ENCODE measurements at places on chromosomes 2 and 18.
A peak's percentile ranks its signal among the peaks of the same experiment; 100 is the strongest.

GRCh38 chr18:39274535-39274934 lies 1708.9 kb upstream of the CELF4 start:
- no peak for DNase-seq

DNA sequence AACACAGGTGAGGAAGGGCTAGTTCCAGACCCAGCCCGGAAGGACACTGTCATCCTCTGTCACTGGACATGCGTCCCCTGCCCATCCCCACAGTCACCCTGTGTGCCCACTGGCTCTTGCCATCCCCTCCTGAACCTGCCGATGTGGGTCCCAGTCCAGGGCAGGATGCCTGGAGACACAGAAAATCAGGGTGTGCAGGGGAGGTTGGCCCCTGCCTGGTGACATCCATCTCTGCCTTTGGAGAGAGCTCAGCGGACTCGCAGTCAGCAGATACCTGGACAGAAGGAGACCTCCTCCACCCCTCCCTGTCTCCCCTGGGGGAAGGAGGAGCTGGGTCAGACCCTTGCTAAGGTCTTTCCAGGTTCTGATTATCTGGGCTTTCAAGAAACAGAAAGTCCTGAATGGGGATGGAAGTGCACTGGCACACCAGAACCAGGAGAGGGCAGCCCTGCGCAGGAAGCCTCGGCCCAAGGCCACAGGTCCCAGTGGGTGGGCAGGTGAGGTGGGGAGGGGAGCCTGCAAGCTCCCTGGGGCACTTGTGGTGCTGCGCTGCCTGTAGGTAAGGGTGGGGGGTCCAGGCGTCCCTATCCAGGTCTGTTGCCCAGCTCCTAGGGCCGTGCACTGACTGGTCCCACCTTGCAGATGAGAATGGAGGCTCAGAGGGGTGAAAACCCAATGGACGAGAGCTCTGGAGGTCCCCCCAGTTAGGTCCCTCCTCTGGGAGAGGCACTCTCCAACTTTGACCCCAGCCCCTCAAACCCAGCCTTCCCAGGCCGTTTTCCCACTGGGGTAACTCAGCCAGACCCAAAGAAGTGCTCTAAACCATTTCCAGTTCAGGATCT lies 9.7 kb upstream of the OTOS start:
- DNase-seq = peak; percentile 14

DNA sequence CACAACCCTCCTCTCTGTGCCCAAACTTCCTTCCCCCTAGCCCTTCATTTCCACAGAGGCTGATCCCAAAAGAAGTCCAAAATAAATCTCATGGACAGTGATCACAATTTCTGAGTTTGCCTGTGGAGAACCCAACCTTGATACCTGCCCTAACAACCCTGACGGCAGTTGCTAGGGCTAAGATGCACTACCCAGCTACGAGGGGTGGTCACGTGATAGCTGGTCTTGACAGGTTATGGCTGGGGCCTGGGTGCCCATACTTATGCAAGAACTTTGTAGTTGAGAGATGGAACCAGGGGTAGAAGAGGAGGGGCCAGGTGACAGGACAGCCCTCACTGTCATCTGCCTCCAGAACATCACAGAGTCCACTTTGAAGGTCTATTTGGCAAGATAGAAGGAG lies 147.9 kb downstream of the AKAIN1 start:
- DNase-seq = no peak

DNA sequence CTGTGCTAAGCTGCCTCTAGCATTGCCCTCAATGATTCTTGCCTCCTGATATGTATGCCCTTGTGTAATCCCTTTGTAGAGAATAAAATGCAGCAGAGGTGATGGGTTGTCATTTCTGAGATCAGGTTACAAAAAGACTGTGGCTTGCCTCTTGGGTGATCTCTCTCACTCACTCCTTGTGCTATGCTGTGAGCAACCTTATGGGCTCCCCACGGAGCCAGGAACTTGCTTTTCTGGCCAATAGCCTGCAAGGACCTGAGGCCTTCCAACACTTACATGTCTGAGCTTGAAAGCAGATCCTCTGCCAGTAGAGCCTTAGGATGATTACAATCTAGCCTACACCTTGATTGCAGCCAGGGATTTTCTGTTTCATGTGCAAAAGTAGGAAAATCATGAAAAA lies 123.1 kb upstream of the XIRP2 start:
- no peak for DNase-seq

GRCh38 chr18:54090856-54091255 lies 133.6 kb downstream of the MBD2 start:
- no peak for DNase-seq

DNA sequence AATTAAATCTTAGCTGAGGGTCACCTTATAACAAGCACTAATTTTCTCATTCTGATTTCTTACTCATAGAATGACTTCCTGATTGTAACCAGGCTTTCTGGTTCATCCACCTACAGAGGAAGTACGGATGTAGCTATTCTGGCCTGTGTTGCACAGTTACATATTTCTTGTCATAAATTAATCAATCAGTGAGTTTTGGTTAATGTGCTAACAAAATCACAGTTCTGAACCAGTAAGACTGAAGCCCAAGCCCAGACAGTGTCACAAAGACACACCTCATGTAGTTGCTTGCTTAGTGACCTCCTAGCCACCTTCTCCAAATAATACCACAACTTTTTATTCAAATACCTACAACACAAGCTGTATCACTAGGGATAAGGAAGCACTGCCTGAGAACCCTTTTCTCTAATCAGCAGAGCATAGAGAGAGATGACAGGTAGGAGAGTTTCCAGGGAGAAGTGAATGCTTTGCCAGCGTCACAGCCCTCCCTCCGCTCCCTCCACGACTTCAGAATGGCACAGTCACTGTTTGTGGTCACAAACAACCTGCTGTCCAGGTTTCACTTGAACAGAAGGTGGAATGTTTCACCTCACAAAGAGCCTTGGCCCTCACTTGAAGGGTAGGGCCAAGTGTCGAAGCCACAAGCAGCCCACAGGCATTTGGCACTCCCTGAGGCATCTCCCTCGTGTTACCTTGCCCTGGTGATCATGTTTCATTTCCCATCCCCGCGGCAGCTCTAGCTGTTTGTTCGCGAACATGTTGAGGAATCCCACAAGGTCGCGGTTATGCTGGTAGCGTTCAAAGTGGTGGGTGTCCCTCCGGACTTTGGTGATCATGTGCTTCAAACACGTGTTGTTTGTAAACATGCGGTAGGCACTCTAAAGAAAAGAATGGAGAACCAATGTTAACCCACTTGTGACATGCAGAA lies 120.8 kb upstream of the STK17B start:
- no peak for DNase-seq

DNA sequence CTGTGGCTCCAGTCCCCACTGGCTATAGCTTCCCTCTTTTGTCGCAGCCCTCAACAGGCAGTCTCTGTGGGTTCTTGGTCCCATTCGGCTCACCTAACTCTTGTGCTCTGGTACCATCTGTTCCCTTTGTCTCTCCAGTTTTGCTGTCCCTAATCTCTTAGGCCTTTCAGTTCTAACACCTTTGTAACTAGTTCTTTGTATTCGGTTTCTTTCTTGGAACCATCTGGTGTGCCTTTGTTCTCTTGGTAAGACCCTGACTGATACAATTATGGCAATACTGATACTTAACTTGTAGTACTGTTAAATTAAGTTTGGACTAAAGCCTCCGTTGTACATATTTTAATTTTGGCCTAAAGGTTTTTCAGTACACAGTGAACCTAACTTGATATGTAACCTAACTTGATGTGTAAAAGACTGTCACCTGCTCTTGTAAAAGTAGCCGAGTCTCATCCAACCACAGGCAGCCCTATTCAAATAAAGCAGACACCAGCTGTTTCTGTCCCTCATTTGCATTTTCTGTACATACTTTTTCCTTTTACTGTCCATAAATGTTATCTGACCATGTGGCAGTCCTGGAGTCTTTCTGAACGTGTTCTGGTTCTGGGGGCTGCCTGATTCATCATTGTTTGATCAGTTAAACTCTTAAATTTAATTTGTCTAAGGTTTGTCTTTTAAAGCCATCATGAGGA lies 4.8 kb upstream of the MRPL44 start:
- no peak for DNase-seq

- DNase-seq = no peak
Observed at GRCh38 chr2:55883829-55884228, 39.8 kb downstream of the EFEMP1 start.

- DNase-seq = no peak
Observed at GRCh38 chr2:145715601-145716000, 1195.7 kb upstream of the ZEB2 start.

- DNase-seq = no peak
Observed at GRCh38 chr2:197304556-197305011, 6.0 kb downstream of the ANKRD44 start.

DNA sequence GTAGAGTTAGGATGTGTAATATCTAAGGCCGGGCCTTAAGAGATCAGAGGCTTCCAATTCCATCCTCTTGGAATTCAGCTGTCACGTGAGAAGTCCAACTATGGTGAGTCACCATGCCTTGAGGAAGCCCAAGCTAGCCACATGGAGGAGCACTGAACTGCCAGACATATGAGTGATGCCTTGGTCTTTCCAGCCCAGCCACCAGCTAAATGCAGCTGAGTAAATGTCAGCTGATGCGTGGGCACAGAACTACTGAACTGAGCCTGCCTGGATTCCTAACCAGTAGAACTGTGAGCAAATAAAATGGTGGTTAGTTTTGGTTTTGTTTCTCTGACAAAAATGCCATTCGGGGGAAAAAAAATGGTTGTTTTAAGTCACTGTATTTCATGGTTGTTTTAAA lies 153.7 kb upstream of the SERTAD2 start:
- no peak for DNase-seq

GRCh38 chr18:29853126-29853525 lies 1189.4 kb downstream of the DSC3 start:
- DNase-seq = no peak

DNA sequence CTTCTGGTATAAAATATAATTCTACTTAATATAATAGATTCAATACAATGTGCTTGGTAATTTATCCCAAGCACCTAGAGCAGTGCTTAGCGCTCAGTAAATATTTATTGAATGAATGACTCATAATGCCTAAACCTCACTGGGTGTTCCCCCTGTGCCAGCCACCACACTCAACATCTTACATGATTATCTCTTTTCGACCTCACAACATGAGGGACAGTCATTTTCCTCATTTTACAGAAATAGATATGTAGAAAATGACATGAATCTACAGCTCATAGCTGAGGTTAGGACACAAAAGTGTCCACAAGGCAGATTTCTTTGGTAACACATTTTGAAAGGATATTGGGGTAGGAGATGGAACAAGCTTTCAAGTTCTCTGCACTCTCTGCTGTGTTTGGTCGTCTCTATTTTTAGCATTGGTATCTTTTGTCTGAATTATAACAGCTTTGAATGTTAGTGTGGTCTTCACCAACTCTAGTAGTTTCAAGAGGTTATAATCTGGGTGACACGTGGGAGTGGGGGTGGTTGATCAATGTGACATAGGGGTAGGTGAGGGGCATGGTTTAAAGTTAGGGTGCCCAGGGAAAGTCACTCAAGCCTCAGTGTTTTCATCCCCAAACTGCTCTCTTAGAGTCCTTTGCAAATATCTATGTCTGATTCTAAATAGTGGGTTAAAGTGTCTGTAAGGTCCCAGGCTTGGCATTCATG lies 9.8 kb downstream of the MYOM1 start:
- no peak for DNase-seq

- DNase-seq = peak; percentile 82
Observed at GRCh38 chr2:128309280-128310093, 9.2 kb downstream of the HS6ST1 start.

- no peak for DNase-seq
Observed at GRCh38 chr2:191266201-191266600, 21.0 kb downstream of the MYO1B start.

GRCh38 chr18:35099911-35100310 lies 58.7 kb downstream of the MAPRE2 start:
- DNase-seq = no peak

DNA sequence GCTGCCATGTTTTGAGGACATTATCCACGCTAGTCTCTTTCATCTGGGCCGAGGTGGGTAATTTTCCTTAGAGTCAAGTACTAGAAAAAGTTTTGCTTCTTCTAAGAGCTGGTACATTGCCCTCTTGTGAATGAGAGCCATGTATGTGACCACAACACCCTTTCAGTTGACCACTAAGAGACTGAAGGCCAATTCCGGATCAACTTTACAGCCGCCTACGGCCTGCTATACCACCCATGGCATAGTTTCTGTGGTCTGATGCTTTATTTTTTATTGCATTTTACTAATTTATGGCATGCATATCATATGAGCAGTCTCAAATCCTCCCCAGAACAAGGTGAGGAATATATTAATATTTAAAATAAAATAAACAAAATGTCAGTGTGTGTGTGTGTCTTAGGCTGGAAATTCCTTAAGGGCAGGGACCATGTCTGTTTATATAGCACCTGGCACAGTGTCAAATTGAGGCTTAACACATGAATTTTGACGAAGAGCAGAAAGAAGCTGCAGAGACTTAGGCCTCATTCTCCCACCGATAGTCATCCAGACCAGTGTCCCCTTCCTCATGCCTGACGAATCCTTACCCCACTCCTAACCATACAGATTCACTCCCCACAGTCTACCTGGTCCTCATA lies 35.4 kb downstream of the PSD4 start:
- DNase-seq = no peak

GRCh38 chr2:53347269-53347668 lies 420.3 kb upstream of the CHAC2 start:
- DNase-seq = no peak

DNA sequence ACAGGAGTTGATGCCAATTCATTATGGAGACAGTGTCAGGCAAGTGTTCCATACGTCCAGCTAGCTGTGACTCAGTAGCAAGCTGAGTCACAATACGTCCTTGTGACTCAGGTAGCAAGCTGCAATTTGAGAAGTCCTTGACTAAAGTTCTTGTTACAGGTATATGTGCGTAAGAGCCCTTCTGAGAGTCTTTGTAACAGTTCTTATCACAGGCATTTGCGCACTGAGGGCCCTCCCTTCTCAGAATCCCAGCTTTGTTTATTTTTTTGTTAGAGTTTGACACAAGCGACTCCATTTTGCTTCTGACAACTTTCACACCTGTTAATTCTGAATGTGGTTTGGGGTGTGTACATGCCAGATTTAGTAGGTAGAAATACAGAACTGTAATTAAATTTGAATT lies 20.1 kb upstream of the ACMSD start:
- no peak for DNase-seq

- no peak for DNase-seq
Observed at GRCh38 chr2:189899101-189899500, 114.9 kb downstream of the PMS1 start.

- no peak for DNase-seq
Observed at GRCh38 chr2:25251071-25251421, 82.7 kb upstream of the POMC start.

Measured in NCI-H2081 (cell line).